Right ventricle myocardium superior (tissue), 1 donor: ENCODE measurements at places on chromosomes 2 and 18.
A peak's percentile ranks its signal among the peaks of the same experiment; 100 is the strongest.

GRCh38 chr2:55923982-55924321, 370 bp upstream of the EFEMP1 start:
- no peak for DNase-seq

- DNase-seq = no peak
Observed at GRCh38 chr2:24482972-24483300, 8.1 kb upstream of the NCOA1 start.

GRCh38 chr18:36333414-36333813, 35.9 kb downstream of the FHOD3 start:
- no peak for DNase-seq

DNA sequence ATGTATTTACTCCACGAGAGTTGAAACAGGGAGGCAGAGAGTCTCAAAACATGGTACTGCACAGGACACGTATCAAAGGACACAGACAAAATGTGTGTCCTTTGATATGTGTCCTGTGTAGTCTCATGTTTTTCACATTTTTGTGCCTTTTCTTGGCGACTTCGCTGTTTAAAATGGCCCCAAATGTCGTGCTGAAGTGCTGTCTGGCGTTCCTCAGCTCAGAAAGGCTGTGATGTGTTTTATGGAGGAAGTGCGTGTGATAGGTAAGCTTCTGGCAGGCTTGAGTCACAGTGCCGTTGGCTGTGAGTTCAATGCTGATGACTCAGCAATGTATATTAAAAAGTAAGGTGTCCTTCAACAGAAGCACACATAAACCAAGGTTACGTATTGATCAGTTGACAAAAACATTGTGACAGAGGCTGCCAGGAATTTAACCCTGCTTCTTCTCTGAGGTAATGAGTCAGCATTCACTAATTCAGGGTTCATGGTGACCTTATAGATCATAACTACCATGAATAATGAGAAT, 78.2 kb downstream of the DYSF start:
- no peak for DNase-seq

DNA sequence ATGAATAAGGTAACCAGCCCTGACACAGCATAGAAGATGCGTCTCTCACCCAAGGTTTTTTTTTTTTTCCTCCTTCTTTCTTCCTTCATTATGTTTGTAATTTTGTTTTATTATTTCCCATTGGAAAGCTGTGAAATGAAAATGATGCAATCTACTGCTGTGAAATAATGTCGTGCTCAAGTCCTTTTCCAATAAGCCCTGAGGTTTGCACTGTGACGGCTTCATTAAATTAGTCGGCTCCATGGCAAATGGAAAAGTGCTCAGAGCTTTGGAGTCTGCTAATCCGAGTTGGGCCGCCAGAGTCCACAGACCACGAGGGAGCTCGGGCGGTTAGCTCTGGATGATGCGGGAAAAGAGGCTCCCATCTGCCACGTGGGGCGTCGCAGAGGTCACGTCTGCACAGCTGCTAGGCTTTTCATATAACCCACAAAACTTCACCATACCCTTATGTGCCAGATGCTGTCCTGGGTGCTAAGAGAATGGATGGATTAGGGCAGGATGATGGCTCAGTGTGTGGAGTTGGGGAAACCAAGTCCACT, 92.3 kb upstream of the CAPN13 start:
- no peak for DNase-seq

- DNase-seq = peak; percentile 85
Observed at GRCh38 chr2:234881413-234882241, 70.2 kb upstream of the SH3BP4 start.
